NCI-H2171 (cell line): ENCODE measurements at places on chromosomes 16 and 17.
A peak's percentile ranks its signal among the peaks of the same experiment; 100 is the strongest.

DNA sequence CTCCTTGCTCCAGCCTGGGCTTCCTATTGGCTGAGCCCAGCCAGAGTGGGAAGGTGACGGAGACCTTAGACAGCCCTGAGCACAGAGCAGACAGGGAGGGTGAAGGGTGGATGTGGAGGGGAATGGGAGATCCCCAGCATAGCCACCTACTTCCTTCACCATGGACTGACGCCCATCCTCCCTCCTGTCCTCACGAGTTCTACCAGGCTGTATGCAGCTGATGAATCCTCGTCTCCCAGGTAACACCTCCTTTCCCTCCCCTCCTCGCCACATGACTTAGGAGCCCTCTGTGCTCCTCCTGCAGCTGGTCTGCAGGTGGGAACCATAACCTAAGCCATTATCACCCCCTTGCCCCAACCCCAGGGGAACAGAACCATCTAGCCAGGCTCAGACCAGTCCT is 9.0 kb upstream of the CRHR1 start:
- peak; percentile 68 for DNase-seq

- no peak for DNase-seq
Observed at GRCh38 chr17:59026176-59026939, 80.3 kb downstream of the TRIM37 start.

- DNase-seq, result no peak
Observed at GRCh38 chr17:40312131-40312731, 3.3 kb downstream of the RARA start.

DNA sequence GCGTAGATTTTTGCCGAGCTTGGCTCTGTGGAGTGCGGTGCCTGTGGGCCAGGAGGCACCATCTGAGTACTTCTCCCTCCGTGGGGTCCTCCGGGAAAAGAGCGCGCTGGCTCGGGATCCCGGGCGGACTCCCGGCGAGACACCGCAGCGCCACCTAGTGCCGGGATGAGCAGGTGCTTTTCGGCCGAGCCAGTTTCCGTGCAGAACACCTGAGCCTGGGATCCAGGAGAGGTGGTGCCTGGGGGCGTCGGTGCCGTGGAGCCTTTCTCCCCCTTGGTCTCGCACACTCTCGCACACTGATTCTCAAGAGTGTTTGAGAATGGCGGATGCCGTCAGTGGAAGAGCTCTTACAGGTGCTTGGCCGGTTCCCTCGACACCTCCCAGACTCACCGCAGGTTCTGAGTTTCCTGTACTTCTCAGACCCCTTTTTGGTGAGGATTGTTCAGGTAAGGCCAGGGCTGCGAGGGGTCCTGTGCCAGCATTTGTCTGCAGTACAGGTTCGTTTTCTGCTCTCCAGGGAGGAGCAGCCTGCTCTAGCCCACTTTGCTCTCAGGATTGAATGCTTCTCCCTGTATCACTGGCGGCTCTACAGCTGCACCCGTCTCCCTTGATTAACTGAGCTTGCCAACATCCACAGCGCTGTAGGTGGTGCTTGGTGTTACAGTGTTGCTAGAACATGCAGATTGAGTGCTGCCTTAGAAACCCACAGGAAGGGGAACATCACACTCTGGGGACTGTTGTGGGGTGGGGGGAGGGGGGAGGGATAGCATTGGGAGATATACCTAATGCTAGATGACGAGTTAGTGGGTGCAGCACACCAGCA is 23.3 kb downstream of the TBCD start:
- peak; percentile 36 for DNase-seq

- no peak for DNase-seq
Observed at GRCh38 chr17:77654296-77654695, 304.2 kb upstream of the TNRC6C start.

- DNase-seq, result peak; percentile 70
Observed at GRCh38 chr16:10579965-10580882, at the start of gene EMP2. TSS of gene EMP2 (minus strand) at chr16:10580598. CDS start at chr16:10547617, 32,981 bp downstream.

- DNase-seq, result no peak
Observed at GRCh38 chr16:68257906-68258800, 6.2 kb upstream of the SLC7A6 start.

DNA sequence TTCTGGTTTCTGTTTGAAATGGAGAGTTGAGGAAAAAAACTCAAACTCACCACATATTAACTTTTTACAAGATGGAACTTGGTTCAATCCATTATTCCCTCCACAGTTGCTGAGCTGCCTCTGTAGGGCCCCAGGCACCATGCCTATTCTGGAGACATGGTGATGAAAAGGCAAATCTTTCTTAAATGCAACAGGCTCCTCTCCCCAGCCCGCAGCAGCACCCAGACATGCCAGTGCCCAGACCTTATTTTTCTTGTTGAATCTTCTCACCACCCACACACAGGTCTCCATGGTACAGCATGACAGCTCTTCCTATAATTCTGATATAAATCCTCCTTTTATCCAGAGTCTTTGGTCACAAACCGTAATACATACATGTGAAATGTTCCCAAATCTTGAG is 7.6 kb downstream of the CYTH1 start:
- no peak for DNase-seq

GRCh38 chr17:13038931-13039665 is 21.3 kb upstream of the ELAC2 start:
- DNase-seq, result no peak

- DNase-seq, result no peak
Observed at GRCh38 chr17:68820476-68820824, 134.7 kb downstream of the ABCA8 start.

- DNase-seq, result no peak
Observed at GRCh38 chr16:30892670-30893416, 1.0 kb downstream of the BCL7C start.

- DNase-seq, result no peak
Observed at GRCh38 chr16:90070440-90070839, 6.7 kb downstream of the PRDM7 start.

- no peak for DNase-seq
Observed at GRCh38 chr16:79121906-79122305, 478.6 kb downstream of the MAF start.

- DNase-seq, result no peak
Observed at GRCh38 chr17:77675816-77676215, 282.7 kb upstream of the TNRC6C start.

GRCh38 chr17:77831474-77832179 is 126.9 kb upstream of the TNRC6C start:
- DNase-seq, result no peak

GRCh38 chr17:64326420-64327054 is 63.5 kb upstream of the TEX2 start:
- DNase-seq, result no peak

GRCh38 chr17:67441052-67441895 is 64.2 kb downstream of the PITPNC1 start:
- DNase-seq, result no peak

DNA sequence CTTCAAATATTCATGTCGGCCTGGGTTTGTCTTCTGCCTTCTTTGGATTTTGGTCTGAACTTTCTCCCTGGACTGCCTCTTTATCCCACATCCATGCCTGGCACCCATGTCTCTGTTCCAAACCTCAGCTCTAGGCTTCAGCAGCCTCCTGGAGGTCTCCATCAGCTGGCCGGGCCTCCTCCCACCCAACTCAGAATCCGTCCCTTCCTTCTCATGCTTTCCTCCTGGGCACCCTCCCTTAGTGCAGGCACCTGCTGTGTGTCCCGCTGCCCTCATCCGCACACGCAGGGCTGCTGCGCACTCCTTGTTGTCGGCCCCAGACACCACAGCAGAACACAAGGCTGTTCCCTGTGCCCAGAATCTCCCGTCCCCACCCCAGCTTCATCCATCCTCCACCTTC is 14.0 kb downstream of the LDHD start:
- DNase-seq, result no peak

DNA sequence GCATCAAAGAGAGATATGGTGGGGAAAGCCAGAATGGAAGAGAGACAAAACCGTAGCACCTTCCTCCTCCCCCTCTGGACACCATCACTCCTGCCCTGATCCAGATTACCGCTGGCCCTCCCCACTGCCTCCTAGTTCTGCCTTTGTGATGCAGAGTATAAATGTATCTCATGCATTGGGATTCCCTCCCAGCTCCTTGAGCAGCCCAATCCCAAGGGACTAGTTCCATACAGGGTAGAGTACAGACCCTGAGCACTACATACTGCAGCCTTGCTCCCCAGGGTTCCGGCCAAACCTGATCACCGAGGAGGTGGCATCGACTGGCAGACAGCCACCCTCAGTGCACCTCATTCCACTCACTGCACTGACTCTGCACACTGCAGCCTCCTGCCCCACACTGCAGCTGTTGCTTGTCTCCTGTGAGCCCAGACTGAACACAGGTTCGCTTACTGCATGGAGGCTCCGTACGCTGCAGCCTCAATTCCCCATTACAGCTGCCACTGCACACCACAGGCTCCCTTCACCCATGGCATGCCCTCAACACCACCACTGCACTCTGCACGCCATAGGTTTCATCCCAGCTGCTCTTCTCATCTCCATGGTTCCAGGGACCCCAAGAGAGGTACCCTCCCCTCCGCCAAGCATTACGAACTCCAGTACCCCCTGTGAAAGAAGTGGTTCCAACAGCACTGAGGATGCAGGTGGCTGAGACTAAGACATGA is 1.7 kb upstream of the THRA start:
- DNase-seq, result peak; percentile 64

GRCh38 chr17:38701504-38702165 is 3.4 kb upstream of the MLLT6 start:
- peak; percentile 16 for DNase-seq

DNA sequence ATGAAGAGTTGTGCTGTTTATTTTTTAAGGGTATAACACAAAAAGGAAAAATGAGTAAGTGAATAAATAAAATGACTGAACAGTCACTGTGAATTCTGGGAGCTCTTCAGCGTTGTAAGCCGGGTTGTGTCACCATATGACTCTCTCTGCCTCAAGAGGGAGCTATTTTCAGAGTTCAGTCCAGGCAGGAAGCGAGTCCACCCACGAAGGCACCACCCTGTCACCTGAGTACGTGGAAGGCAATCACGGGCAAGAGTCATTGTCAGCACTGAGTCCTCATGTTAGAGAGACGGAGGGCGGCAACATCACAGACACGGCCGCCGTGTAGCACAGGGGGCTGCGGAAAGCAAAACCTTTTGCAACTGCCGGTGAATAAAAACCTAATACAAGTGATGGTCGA is 227.6 kb downstream of the UTP18 start:
- no peak for DNase-seq

DNA sequence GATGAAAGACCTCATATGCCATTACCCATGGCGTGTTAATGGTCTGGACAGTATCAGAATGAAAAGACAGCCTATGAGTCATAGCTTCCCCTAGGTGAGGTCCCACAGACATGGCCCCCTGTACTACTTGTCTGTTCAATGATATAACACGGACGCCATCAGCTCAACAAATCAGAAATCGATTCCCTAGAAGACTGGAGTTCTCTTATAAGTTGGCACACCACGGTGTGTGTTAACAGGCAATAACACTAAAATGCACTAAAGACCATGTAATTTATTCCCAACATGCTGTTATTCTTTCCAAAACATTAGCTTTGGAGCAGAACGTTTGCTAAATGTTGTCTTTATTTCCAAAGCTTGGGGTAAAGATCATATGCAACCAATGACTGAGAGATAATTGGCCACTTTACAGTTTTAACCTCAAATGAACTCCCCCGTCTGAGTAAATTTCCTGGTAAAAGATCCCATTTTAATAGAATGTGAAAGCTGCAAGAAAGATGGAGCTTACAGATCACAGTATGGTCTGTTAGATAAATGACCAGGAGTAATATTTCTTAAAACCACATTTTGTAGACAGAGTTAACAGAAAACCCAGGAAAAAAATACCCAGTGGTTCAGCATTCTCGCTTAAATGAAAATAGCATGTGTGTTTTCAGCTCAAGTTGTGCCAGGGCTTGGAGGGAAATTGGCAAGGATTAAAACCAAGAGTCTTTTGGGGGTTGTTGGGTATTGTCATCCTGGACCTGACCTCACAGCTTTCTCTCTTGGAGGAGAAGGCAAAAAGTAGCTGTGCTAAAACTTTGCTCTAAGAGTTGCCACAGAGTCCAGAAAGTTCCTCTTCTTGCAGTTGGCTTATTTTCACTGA is 65.9 kb downstream of the PCTP start:
- DNase-seq, result no peak

- DNase-seq, result no peak
Observed at GRCh38 chr17:80925688-80926335, 65.8 kb upstream of the CHMP6 start.

- DNase-seq, result no peak
Observed at GRCh38 chr17:1119924-1120323, 59.9 kb downstream of the ABR start.

DNA sequence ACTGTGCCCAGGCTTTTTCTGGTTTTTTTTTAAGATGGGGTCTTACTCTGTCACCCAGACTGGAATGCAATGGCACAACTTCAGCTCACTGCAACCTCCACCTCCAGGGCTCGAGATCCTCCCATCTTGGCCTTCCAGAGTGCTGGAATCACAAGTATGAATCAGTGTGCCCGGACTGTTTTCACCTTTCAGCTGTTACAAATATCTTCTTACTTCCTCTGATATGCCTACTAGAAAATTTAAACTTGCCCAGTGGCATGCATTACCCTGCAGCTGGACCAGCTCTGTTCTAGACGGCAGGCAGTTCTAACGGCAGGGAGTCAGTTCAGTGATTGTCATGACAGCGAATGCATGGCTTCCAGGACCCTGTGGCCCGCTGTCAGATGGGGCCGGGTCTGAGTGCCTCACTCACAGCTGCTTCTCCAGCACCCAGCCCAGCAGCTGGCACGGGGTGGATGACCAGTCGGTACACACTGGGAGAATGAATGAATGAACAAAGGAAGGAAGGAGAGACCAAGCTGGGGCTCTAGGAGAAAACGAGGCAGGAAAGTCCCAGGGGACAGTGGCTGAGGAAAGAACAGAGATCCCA is 28.0 kb upstream of the LITAF start:
- DNase-seq, result no peak

- no peak for DNase-seq
Observed at GRCh38 chr17:79902146-79902791, 63.0 kb upstream of the CBX4 start.

DNA sequence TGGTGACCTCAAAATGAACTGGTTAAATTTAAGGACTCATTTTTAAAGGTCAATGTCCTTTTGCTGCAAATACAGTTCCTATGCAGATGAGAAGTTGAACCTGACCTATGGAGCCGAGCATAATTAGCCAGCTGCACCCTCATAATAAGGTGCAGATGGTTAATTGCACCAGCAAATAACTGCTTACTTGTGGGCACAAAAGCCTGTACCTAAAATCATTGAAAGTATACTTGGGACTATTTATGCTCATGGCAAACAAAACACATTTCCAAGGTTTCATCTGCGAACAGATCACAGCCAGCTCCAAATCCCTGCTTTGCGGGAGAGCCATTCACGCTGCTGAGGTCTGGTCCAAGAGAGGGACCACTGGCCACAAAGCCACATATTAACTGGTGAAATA is 13.0 kb downstream of the HYDIN start:
- DNase-seq, result no peak

DNA sequence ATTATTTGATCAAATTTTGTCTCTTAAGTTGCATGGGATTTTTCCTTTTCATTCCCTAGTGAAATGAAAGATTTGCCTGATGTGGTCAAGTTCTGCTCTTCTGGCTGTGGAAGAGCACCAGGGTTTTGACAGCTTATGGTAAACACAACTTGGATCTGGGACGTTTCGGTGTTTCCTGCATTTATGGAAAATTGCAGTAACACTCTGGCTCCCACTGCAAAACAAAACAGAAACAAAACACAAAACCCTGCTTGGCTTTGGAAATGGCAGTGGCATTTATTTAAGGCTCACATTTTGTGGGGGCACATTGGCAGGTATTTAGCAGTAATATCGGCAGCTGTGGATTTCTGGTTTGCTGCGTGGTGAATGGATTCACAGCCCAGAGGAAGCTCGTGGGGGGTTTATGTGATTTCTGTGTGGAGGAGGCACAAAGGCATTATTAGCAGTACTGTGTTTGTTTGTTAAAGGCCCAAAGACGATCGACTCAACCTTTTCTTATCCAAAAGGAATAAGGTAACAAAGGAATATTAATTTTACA is 377.8 kb downstream of the SNX29 start:
- no peak for DNase-seq

GRCh38 chr17:6073620-6074019 is 3.4 kb downstream of the WSCD1 start:
- DNase-seq, result no peak
